ENCODE measurements at places on chromosomes 6 and 20.

DNA sequence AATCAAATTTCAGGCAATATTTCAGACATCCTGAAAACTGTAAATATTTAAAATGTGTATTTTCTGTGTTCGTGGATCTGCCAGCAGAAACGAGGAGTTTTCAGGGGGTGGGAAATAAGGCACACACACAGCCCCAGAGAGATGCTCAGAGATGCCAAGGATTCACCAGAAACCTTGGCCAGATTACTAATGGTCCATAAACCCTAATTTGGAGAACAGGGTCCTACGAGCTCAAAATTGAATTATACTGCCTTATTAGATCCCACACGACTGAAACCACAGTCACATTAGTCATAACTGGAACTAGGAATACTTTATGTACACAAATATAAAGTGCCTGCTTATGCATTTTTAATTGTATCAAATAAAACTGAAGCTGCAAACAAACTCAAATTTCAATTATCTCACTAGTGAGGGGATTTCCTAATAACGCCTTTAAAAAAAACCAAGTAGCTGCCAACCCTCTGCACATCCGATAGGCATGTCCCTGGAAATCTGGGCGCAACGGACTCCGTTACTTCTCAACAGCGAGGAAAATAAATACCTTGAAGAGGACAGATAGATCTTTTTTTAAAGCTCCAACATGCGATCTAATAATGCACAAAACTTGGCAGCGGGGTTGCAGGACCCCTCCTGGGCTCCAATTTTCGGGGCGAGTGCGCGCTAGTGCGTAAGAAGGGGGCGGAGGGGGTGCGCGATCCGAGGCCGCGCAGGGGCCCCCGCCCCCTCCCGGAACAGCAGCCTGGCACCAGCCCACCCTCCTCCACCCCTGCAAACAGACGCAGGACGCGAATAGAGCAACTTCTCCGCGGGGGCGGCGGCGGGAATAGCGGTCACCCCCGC, 897 bp downstream of the CHD6 start:
- DNase-seq = no peak

- no peak for DNase-seq
These were observed 92.2 kb upstream of the RSPO3 start for GRCh38 chr6:127026247-127026646.

- no peak for DNase-seq
These were observed 4.5 kb downstream of the DSP start for GRCh38 chr6:7546020-7546369.

DNA sequence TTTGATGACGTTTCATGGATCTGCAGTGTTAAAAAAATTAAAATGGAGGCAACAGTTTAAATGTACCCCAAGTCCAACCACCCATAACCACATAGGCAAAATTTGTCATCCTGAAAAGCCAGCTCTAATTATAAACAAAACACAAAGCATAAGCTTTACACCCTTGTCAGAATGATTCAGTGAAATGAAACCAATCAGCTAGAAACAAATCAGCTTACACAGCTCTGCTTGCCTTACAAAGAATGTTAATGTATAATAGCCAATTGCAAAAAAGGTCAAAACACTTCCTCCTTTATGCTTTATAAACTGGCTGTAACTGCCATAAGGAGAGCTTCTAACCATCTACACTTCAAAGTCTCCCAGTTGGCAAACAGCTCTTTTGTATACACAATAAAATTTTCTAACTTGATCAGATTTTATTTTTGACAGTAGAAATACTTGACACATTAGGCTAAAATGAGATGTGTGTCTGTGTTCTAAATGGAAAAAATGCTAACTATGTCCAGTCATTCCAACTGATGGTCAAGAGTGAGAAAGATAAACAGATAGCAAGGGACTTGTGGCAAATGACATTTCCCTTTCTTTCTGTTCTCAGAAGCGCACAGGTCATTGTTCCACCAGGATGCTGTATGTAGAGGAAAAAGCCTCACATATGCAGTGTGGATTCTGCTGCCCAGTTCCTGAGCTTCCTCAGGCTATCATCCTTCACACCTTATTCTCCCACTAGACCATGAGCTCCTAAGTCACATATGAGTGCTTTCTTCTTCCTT, 344.3 kb upstream of the ID4 start:
- DNase-seq = no peak

DNA sequence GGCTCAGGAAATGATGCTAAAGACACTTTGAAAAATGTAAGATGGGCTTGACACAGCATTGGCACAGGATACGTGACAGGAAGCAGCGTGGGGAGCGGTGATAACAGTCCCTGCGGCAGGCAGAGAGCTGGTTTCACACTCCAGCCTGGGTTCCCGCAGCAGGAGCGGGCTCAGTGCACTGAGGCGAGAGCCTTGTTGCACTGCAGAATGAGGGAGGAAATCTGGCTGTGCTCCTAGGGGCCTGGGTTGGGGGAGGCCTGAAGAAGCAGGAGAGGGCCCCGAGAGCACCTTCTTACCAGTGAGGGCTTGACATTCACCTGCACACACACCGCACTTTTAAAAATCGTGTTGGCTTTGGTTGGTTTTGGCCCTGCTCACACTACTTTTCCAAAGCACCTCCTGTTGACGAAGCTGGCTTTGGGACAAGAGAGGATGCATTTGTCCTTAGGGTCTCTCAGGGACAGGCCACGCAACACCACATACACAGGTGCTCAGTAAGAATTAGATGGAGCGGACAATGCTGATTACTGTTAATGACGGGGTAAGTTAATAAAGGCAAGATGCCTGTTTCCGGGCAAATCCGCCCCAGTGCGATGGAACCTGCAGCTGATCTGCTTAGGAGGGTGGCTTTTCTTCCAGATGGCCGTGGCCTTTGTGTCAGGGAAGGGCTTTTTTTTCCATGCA, 49.4 kb upstream of the ARMC2 start:
- no peak for DNase-seq
